ENCODE measurements at places on chromosomes 13 and 19. TPM values are rescaled to one million over a fixed set of nuclear protein-coding genes. Genes with fewer than 3 reads are reported as not detected.

STARD13 gene
- polyA plus RNA-seq = not detected

UPF3A gene
- 23.9 TPM for polyA plus RNA-seq

NCCRP1 gene
- polyA plus RNA-seq = not detected

CGB8 gene
- not detected for polyA plus RNA-seq

PGLYRP2 gene
- polyA plus RNA-seq = 0.10 TPM

AKAP8 gene
- 7.8 TPM for polyA plus RNA-seq

NUFIP1 gene
- polyA plus RNA-seq = 4.6 TPM

SOX1 gene
- not detected for polyA plus RNA-seq

MCEMP1 gene
- polyA plus RNA-seq = not detected

Measured in immature natural killer cell (primary cell).